ENCODE measurements at places on chromosomes 4 and X.

- no peak for DNase-seq
These were observed 493.0 kb downstream of the TLL1 start for GRCh38 chr4:166366012-166366411.

GRCh38 chrX:41692162-41692749, 3.5 kb downstream of the GPR34 start:
- peak; percentile 89 for DNase-seq

- DNase-seq, result peak; percentile 24
These were observed 358.7 kb upstream of the NR3C2 start for GRCh38 chr4:148800940-148801339.

- DNase-seq, result no peak
These were observed 490.3 kb upstream of the PABPC4L start for GRCh38 chr4:134691915-134692314.

GRCh38 chrX:131081772-131082740, 23.9 kb downstream of the ARHGAP36 start:
- DNase-seq, result no peak

DNA sequence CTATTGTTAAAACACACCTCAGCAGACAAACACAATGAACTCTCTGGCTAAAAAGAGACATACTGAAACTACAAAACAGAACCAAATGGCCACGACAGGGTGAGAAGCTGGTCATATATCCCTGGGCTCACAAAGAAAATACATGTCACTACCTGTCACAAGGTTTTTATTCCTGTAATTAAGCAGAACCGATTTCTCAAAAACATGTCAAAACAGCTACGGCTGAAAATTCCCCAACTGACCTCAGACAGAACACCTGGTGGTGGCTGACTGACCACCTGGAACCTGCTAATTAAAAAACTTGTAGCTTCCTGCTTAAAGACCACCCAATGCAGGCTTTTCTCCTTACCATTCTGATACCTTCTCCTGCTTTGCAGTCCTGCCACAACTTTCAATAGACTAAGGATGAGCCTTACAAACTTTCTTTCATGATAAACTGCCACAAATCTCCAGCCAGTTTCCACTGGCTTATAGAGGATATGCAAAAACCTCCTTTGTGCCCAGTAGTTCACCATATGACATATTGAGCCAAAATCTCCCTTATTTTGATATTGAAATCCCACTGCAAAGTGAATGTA, 571.9 kb downstream of the SPOCK3 start:
- no peak for DNase-seq

- no peak for DNase-seq
These were observed 255.5 kb downstream of the CHIC1 start for GRCh38 chrX:73818200-73819116.

- DNase-seq, result no peak
These were observed 9.3 kb downstream of the RAB40A start for GRCh38 chrX:103510031-103510430.

GRCh38 chr4:13348216-13348615, 135.9 kb downstream of the RAB28 start:
- DNase-seq, result no peak

DNA sequence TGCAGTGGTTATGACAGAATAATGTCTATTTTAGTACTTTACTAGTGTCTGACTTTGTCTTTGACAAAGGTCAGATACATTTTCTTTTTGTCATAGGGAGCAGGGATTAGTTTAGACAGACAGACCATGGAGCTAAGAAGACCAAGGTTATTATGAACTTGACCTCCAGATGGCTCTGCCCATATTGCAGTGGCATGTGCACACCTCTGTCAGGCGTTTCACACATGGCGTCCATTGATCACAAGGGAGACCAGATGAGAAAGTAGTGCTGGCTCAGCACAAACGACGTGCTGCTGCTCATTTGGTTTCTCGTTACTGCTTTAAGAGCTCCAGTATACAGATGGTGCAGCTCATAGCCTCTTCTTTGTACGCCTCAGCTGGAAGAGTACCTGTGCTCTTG, 56.3 kb upstream of the HPSE start:
- no peak for DNase-seq

GRCh38 chr4:74309223-74309622, 953 bp downstream of the EPGN start:
- DNase-seq, result no peak

DNA sequence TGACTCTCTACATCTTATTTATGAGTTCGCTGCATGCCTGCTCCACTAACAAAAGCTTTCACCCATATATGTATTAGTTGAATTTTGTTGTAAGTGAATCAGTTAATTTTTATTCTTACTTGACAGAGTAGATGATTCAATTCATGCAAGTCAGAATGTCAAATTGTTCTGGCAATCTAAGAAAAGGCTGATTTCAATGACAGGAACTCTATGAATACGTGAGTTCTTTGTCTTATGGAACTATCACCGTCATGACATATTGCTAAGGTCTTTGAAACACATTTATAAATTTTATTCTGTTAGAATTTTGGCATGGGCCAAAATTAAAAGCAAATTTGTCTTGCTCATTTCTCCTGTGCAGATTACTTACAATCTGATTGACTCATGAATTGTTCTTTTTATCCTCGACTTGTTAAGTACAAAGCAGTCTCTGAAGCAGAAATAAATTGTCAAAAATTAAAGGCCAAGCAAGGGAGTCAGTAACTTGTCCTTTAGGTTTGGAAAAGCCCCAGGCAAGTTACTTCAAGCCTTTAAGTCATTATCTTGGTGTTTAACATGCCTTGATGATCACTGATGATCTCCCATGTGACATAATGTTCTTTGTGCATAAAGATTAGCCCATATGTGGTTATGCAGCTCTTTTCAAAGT, 89.0 kb upstream of the GC start:
- no peak for DNase-seq

DNA sequence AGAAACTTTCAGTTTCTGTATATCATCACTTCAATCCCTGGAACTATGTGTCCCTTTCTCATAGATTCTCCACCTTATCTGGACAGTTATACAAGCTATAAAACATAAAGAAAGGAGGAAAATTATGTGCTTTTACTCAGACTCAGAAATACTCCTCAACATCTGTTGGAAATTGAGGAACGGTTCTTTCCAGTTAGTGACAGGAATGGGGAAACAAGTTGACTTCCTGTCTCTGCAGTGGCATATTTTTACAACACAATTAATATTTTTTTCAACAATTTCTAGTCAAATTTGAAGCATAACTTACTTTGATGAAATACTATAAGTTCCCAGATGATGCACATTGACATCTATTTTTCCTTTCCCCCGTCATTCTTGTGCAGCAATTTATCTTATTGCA, 27.9 kb downstream of the ABHD18 start:
- DNase-seq, result no peak

DNA sequence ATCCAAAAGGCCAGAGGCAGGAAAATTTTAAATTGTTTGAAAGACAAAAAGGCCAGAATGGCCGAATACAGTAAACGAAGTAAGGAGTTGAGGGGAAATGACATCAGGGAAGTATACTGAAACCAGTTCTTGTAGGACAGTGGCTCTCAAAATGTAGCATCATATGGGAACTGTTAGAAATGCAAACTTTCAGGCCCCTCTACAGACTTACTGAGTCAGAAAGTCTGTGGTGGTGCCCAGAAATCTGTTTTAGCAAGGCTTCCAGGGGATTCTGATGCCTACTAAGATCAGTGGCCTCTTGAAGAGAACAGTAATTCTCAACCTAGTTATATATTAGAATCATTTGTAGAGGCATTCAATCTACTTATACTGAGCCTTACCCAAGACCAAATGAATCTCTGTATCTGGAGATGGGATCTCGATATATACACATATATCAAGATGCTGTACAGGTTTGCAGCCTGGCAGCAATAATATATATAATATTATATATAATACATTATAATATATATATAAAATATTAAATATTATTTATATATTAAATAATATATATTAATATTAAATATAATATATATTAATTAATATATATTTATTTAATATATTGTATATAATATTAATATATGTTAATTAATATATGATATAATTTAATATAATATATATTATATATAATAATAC, 39.7 kb downstream of the ADAMTS3 start:
- no peak for DNase-seq

DNA sequence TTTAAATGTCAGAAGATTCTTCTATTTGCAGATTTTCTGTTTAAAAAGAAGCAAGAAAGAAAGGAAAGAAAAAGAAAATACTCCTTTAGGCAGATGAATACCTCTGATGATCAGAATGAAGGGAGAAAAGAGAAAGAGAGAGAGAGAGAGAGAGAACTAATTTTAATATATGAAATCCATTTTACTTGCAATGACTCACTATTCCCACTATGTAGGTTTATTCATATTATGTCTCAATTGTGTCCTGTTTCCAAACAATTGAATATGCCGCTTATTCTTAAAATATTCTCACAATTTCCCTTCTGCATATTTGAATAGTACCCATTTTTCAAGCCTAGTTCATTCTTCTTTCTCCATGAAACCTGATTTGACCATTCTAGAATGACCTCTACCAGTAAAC, 11.7 kb downstream of the MEPE start:
- peak; percentile 76 for DNase-seq

- DNase-seq, result peak; percentile 75
These were observed 36.6 kb downstream of the PITX2 start for GRCh38 chr4:110586131-110586850.

DNA sequence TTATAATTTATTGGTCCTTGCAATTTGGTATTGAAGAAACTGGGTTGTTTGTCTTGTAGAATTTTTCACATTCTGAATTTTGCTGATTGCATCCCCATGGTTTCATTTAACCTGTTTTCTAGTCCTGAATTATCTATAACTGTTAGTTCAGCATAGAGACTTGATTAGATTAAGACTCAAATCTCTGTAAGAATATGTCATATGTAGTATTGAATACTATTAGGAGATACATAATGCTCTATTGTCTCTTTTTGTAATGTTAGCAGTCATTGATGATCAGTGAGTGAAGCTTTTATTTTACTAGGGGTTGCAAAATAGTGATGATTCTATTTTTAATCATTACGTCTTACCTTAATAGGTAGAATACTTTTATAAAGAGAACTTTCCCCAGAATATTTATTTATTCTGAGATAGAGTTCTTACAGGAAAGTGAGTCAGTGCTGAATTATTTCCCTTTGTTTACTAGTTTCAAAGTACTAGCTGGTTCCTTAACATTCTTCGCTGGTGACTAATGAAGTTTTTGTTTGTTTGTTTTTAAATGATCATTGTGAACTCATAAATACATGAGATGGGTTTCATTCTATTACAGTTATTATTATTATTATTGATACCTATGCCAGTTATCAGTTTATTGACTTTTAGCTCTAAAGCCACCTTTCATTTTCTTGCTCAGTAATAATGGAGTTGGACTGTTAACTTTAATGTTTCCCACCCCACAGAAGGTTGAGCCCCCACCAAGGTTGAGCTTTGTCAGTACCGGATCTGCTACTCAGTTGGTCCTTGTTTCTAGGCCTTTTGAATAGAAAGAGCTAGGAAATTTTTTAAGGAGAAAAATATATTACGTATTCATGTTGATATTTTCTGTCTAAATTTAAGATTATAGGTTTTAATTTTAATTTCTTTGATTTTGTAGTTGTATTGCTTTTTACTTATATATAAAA, 102.3 kb downstream of the LARP1B start:
- DNase-seq, result peak; percentile 88

DNA sequence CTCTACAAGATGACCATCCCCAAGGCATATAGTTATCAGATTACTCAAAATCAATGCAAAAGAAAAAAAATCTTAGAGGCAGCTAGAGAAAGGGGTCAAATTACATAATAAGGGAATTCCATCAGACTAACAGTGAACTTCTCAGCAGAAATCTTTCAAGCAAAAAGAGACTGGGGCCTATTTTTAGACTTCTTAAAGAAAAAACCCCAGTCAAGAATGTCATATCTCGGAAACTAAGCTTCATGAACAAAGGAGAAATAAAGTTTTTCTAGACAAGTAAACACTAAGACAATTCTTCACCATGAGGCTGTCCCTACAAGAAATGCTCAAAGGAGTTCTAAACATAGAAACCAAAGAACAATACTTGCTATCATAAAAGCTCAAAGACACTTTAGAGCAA, 51.7 kb downstream of the RAB28 start:
- DNase-seq, result no peak

- peak; percentile 94 for DNase-seq
These were observed 271.5 kb downstream of the LDB2 start for GRCh38 chr4:16626945-16627344.

DNA sequence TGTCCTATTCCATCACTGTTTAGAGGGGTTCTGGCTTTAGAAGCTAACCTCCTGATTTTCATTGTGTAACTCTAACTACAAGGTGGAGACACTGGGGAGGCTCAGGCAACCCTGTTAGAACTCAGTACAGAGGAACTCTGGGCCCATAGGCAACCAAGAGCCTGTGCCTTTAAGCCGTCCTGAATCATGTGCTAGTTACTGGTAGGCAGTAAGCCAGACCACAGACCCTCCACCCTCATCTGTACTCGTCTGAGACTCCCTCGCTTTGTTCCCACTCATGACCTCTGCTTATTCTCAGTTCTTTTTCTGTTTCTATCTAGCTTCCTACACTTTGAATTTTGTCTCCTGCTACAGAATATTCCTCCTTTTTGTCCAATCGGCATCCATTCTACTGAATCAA, 31.4 kb downstream of the TBC1D1 start:
- peak; percentile 13 for DNase-seq

All from cardiac fibroblast (primary cell).